ENCODE measurements at places on chromosomes 2 and 18. TPM values are rescaled to one million over a fixed set of nuclear protein-coding genes. Genes with fewer than 3 reads are reported as not detected.

PASK gene
- 10.2 TPM for total RNA-seq

GRCh38 chr2:12325806-12326205 lies 390.9 kb upstream of the TRIB2 start:
- H3K36me3 ChIP-seq = no peaks in the 10 kb centered on the region
- no peaks in the 10 kb centered on the region for H3K27me3 ChIP-seq
- H3K27ac ChIP-seq = peak overlapping the region; percentile 62
- H3K4me1 ChIP-seq = peaks cover 29% of the 10 kb centered on the region
- DNase-seq = no peak

- H3K36me3 ChIP-seq = no peaks in the 10 kb centered on the region
- no peak overlapping the region for H3K4me3 ChIP-seq
- no peak overlapping the region for H3K27ac ChIP-seq
Observed at GRCh38 chr2:78535395-78535794, 490.1 kb upstream of the REG3G start.

DNA sequence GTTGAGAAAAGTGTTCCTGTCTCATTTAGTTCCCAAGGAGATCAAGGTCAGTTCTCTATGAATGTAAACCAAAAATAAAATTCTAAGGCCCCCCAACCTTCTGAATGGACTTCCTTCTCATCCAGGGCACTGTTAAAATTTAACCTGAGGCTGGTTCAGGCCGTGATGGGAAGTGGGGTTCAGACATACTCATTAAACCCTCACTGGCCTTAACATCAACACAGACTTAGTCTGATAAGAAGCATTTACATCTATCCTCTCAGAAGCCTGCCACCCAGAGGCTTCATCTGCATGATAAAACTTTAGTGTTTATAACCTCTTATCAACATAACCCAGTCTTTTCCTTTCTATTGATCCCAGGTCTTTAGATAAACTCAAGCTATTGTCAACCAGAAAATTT lies 22.4 kb downstream of the ITSN2 start:
- no peaks in the 10 kb centered on the region for H3K27me3 ChIP-seq
- no peak overlapping the region for H3K27ac ChIP-seq
- no peak overlapping the region for H3K4me3 ChIP-seq
- H3K36me3 ChIP-seq = no peaks in the 10 kb centered on the region

ALK gene
- total RNA-seq = not detected

HOXD1 gene
- total RNA-seq = not detected

DNA sequence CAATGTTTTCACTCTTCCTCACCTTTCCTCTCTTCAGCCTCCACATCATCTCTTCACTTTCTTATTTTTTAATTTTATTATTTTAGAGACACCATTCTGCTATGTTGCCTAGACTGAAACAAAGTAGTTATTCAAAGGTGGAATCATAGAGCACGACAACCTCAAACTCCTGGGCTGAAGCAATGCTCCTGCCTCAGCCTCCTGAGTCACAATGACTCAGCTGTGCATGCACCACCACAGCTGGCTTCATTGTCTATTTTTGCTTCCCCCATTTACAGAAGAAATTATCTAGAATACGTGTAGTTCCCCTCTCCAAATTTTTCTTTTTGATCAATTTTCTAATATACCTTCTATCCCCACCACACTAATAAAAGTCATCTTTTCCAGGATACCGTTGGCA lies 911.5 kb upstream of the SOX11 start:
- no peaks in the 10 kb centered on the region for H3K4me1 ChIP-seq
- no peak overlapping the region for H3K27ac ChIP-seq
- no peak for DNase-seq
- H3K36me3 ChIP-seq = no peaks in the 10 kb centered on the region
- no peak overlapping the region for H3K4me3 ChIP-seq
- no peaks in the 10 kb centered on the region for H3K27me3 ChIP-seq

BMP10 gene
- total RNA-seq = not detected

KCNK3 gene
- 8.5 TPM for total RNA-seq

DNA sequence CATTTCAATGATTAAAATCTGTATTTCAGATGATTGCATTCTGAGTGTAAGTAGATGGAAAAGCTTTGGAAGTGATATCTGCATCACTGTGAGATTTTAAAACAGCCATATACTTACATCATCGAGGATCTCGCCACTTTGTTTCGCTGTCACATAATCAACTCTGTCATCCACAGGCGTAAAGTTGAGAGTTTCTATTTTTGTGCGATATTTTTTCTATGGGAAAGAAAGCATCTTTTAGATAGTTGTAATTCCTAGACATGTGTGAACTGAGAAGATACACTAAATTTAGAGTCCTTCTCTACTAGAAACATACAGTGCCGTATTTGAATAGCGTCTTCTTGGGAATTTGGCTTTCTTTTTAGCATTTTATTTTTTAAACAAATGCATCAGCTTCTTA lies 158.8 kb downstream of the RIF1 start:
- peaks cover 6% of the 10 kb centered on the region for H3K27me3 ChIP-seq
- no peaks in the 10 kb centered on the region for H3K4me1 ChIP-seq
- H3K4me3 ChIP-seq = no peak overlapping the region
- H3K27ac ChIP-seq = no peak overlapping the region

DNA sequence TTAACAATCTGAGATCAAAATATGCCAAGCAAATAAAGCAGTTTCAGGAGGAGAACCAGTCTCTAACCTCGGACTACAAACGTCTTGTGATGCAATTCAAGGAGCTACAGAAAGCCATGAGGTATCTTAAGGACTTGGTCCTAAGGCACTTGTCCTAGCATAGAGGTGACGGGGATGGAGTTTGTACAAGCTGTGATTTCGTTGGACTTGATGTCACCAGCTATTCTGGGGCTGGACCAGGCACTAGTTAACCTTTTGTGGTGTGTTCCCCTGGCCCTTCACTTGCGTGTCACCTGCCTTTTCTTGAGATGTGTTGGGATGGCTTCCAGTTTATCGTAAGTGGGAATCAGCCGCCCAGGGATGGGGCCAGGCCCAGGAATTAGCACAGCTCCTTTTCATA lies 33.7 kb downstream of the OTOF start:
- H3K27ac ChIP-seq = no peak overlapping the region
- H3K27me3 ChIP-seq = peaks cover 21% of the 10 kb centered on the region
- no peaks in the 10 kb centered on the region for H3K4me1 ChIP-seq
- DNase-seq = no peak
- no peaks in the 10 kb centered on the region for H3K36me3 ChIP-seq

GRCh38 chr2:240390091-240391073 lies 45.1 kb upstream of the GPC1 start:
- no peaks in the 10 kb centered on the region for H3K27me3 ChIP-seq
- H3K4me1 ChIP-seq = peaks cover 39% of the 10 kb centered on the region
- H3K4me3 ChIP-seq = no peak overlapping the region

GRCh38 chr2:43430489-43430888 lies 165.3 kb downstream of the THADA start:
- peaks cover 7% of the 10 kb centered on the region for H3K36me3 ChIP-seq
- no peak for DNase-seq
- H3K4me1 ChIP-seq = peaks cover 16% of the 10 kb centered on the region
- H3K27ac ChIP-seq = no peak overlapping the region
- H3K4me3 ChIP-seq = no peak overlapping the region

GRCh38 chr18:48729404-48729803 lies 190.6 kb downstream of the CTIF start:
- peaks cover 32% of the 10 kb centered on the region for H3K36me3 ChIP-seq
- H3K4me1 ChIP-seq = peaks cover 33% of the 10 kb centered on the region
- H3K27ac ChIP-seq = peak overlapping the region; percentile 38
- no peak for DNase-seq
- H3K27me3 ChIP-seq = no peaks in the 10 kb centered on the region

ROCK1 gene
- 51.0 TPM for total RNA-seq

GCG gene
- not detected for total RNA-seq

- H3K4me1 ChIP-seq = no peaks in the 10 kb centered on the region
- no peak overlapping the region for H3K4me3 ChIP-seq
- peak; percentile 87 for DNase-seq
- no peaks in the 10 kb centered on the region for H3K36me3 ChIP-seq
- peaks cover 3% of the 10 kb centered on the region for H3K27me3 ChIP-seq
Observed at GRCh38 chr2:177906041-177906718, 166.4 kb downstream of the PDE11A start.

GRCh38 chr2:236795169-236795860 lies 225.7 kb downstream of the ACKR3 start:
- H3K27ac ChIP-seq = no peak overlapping the region
- peaks cover 30% of the 10 kb centered on the region for H3K27me3 ChIP-seq
- peaks cover 3% of the 10 kb centered on the region for H3K36me3 ChIP-seq
- DNase-seq = peak; percentile 65
- no peak overlapping the region for H3K4me3 ChIP-seq

AQP4 gene
- not detected for total RNA-seq

Data from osteocyte (in vitro differentiated cells).